ENCODE measurements at places on chromosomes 5 and 9.

GRCh38 chr5:57581772-57582171 is 99.2 kb upstream of the ACTBL2 start:
- no peak for DNase-seq

DNA sequence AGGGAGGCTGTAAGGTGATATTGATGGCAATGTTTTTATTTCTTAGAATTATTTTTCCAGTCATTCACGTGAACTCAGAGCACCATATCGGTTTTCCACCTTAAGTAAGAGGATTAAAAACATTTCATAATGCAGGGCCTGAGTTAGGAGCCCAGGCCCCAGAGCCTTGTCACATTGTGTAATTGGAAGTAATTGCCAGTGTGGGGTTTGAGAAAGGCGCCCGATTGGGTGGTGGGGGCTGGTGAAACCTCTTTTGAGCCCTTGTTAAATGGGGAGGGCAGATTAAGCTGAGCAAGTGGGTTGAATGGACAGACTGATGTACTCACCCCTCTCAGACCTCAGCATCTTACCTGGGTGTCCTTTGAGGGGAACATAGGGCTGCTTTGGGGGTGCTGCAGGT is 116.7 kb upstream of the PITX1 start:
- DNase-seq, result no peak

GRCh38 chr9:130935648-130936271 is 3.3 kb downstream of the FIBCD1 start:
- DNase-seq, result no peak

- no peak for DNase-seq
These were observed 96.3 kb upstream of the ZNF462 start for GRCh38 chr9:106766616-106767015.

DNA sequence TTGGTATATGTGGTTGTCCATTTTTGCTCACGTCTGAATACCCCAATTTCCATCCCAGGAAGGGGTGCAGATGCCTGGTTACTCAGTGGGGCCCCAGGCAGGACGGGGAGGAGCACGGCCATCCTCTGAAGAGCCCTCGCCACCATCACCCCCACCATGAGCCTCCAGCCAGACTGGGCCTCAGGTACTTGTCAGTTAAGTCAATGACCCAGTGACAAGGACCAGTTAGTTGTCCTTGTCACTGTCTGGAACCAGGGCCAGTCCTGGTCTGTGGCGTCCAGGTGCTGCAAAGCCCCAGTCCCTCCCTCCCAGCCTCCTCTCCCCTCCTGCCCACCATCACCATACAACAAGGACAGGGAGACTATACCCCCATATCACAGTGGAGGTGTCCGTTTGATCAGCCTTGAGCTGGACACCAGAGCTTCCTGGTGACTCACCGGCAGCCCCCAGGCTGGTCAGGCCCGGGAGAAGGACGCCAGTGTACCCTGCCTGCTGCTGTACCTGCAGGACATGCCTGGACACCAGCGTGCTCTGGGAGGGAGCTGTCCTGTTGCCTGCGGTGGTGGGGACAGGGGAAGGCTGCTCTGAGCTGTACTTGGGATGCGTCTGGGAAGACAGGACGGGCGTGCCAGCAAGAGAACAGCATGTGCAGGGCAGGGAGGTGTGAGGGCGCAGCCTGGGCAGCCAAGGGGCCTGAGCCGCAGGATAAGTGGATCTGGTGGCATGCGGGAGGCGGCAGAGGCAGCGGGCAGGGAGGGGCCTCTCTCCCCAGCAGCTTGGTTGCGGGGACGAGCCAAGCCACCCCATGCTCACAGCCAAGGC is 32.6 kb upstream of the TTLL11 start:
- no peak for DNase-seq

- DNase-seq, result no peak
These were observed 118.2 kb downstream of the GALNT10 start for GRCh38 chr5:154308443-154309370.

DNA sequence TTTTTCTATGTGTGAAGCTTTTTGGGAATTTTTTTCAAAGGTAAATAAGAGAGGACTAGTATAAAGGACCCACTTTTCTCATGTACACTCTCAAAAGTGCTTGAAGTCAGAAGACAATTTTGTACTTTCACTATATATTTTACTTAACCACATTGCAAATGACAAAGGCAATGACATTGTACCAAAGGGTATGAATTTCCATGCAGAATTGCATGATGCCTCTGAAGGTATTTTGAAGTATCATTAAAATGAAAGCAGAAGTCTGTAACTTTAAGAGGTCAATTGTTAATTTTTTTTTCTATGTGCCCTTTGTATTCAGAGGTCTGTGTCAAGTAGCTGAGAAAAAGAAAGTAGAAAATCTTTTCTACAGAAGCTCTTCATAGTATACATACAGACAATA is 84.7 kb downstream of the ST8SIA4 start:
- DNase-seq, result no peak

DNA sequence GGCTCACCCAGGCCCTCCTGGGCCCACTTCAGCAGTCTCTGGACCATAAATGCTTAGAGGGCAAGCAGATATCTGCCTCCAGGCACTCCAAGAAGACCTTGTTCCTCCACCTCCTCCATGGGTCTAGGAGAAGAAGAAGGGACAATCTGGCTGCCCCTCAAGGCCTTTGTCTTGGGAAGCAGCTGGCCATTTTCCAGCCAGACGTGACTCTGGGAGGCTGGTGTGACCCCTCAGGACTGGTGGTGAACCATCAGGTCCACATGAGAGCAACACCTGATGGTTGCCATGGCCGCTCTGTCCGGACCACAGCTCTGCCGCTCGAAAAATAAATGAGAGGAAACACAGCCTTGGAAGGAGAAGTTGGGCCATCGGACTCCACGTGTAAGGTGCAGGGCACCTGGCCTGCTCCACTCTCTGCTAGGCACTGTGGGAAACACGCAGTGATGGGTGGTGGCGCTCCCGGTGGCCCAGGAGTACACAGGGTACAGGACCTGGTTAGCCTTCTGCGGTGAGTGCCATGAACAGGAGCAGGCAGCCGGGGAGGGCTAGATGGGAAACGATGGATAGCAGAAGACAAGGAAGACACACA is 3.0 kb upstream of the COL5A1 start:
- no peak for DNase-seq

DNA sequence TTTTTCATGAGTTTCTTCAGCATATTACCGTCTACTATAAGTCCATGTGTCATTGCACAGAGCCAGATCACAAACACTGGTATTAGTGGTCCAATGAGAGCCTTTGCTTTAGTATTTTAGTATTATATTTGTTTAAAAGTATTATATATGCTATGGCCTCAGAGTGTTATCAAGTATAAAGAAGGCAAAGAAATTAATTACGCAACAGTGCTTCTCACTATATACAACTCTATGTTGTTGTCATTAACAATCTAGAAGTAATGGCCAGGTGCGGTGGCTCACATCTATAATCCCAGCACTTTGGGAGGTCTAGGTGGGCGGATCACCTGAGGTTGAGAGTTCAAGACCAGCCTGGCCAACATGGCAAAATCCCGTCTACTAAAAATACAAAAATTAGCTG is 47.1 kb upstream of the RAPGEF6 start:
- no peak for DNase-seq

DNA sequence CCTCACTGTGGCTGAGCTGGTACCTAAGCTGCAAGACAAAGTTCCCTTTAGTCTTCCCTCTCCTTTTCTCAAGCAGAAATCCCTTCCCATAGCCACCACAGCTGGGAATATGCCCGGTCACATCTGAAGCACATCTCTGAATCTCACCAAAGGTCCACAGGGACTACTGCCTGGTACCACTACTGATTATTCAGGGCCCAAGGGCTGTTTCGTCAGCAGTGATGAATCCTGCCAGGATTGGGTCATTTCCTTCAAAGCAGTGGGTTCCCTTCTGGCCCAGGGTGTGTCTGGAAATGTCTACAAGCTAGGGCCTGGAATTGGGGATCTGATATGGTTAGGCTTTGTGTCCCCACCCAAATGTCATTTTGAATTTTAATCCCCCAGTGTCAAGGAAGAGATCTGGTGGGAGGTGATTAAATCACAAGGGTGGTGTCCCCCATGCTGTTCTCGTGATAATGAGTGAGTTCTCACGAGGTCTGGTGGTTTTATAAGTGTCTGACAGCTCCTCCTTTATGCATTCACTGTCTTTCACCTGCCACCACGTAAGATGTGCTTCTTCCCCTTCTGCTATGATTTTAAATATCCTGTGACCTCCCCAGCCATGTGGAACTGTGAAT is 83.2 kb upstream of the FST start:
- DNase-seq, result no peak

GRCh38 chr5:89241186-89241585 is 358.2 kb upstream of the MEF2C start:
- no peak for DNase-seq

DNA sequence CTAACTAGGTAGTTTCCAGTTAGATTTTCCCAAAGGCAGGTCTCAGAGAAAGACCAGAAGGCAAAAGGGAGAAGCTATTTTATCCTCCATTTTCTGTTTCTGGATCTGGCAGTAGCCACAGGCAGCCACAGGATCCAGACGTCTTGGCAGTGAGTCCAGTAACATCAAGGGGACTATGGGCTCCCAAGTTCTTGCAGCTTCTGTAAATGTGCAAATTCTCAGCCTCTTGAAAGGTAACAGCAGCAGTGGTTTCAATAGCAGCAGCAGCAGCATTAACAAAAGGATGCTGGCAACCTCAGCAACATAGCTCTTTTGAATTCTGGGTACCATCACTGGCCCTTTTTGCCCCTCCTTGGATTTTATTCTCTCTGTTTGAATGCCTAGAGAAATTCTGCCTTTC is 27.1 kb upstream of the IL33 start:
- DNase-seq, result no peak

- DNase-seq, result no peak
These were observed 599.8 kb downstream of the EBF1 start for GRCh38 chr5:158499892-158500418.

- DNase-seq, result no peak
These were observed 95.7 kb downstream of the NFIB start for GRCh38 chr9:14218253-14218652.

GRCh38 chr5:82422751-82423181 is 144.6 kb upstream of the RPS23 start:
- no peak for DNase-seq

GRCh38 chr5:93998951-93999455 is 257.6 kb upstream of the POU5F2 start:
- DNase-seq, result no peak

GRCh38 chr9:4796988-4797853 is 4.5 kb downstream of the RCL1 start:
- DNase-seq, result peak; percentile 22

GRCh38 chr5:132428147-132428482 is 58.6 kb downstream of the SLC22A5 start:
- DNase-seq, result no peak

DNA sequence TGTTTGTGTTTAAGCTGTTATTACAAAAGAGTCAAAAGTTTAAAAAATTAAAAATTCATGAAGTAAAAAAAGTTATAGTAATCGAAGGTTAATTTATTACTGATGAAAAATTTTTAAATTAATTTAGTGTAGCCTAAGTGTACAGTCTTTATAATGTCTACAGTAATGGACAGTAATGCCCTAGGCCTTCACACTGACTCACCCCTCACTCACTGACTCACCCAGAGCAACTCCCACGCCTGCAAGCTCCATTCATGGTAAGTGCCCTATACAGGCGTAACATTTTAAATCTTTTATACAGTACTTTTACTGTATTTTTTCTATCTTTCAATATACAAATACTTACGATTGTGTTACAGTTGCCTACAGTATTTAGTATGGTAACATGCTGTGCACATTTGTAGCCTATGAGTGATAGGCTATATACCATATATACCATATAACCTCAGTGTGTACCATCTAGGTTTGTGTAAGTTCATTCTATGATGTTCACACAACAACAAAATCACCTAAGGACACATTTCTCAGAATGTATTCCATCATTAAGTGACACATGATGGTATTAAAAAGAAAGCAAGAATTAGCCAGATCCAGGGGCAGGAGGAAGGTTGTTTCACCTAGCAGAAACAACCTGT is 40.1 kb downstream of the DCAF10 start:
- peak; percentile 41 for DNase-seq

DNA sequence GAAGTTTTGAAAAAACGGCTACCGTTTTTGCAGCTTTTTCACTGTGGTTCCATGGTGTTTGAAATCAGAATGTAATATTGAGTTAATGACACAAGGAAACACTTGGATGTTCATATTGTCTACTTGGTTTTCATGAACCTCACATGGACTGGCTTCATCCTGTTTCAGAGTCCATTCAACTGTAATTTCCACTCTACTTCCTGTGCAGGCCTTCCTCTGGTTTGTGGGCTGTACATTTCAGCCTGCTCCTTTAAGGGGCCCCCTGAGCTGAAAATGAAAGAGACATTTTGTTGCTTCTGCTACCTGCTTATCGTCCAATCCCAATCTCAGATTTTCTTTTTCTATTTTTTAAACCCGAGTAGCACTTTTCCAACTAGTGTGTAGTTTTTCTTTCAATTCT is 41.8 kb upstream of the CDKN2B start:
- no peak for DNase-seq

- no peak for DNase-seq
These were observed 6.1 kb downstream of the ANXA2R start for GRCh38 chr5:43033841-43034590.

DNA sequence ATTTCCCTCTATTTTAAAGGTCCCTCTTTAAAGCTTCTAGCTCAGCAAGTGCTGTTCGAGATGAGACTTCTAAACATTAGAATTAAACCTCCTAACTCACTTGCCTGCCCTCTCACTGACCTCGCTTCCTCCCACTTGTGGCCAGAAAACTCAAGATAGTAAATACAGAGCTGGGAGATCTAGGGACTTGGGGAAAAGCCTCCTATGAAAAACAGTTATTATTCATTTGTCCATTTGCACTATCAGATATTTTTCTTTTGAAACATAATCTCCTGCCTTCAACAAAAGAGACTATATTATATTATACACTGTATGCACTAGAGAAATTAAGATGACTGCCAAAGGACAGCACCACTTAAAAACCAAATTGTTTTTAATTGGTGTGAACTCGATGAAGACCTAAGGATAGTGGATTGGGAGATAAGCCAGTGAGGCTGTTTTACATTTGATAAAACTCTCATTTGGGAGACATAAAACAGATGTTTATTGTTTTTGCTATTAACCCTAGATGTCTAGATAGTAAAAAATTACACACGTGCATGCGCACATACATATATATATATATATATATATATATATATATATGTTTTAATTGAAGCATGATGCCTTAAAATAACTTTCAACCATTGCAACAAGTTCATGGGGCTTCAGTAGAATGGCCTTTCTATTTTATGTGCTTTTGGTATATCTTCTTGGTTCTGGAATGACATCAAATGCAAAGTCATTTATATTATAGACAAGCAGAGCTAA is 229.4 kb downstream of the ADAMTSL1 start:
- no peak for DNase-seq

GRCh38 chr5:181207214-181207959 is 2.4 kb upstream of the TRIM7 start:
- peak; percentile 93 for DNase-seq

DNA sequence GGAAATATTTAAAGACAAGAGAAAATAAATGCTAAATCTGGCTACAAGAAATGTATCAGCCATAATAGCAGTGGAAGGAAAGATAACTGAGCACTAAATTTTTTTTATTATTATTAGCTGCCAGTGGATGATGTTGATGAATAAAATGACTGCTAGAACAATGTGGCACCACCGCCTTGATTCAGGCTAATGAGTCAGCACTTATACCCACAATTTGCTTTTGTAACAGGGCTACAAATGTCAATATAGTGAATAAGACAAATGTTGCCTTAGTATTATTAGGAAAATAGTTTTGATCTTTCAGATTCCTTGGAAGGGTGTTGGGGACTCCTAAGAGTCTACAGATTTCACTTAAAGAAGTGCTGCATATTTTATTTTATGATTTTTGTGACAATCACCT is 555.2 kb upstream of the GRAMD2B start:
- DNase-seq, result no peak

Measured in activated CD4-positive, alpha-beta T cell treated with anti-CD3 and anti-CD28 coated beads for 36 hours (primary cell).